ENCODE measurements at places on chromosomes 3 and 15.

- DNase-seq = no peak
Measured at GRCh38 chr3:140559546-140559945, 118.3 kb upstream of the TRIM42 start.

DNA sequence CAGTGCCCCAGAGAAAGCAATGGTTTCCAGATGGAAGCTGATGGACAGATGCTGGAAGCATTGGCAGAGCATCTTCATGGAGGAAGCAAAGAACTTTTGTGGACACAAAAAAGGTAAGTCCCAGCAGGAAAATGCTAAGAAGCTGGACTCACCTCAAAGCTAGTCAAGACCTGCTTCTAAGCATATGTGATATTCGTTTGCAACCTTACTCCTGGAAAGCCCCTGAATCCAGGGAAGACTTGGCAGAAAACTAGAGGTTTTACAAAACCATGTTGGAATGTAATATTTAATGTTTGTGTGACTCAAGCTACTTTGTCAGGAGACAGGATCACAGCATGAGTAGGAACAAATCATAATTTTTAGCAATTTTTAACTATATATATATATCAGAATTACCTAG, 288.2 kb downstream of the BCHE start:
- no peak for DNase-seq

DNA sequence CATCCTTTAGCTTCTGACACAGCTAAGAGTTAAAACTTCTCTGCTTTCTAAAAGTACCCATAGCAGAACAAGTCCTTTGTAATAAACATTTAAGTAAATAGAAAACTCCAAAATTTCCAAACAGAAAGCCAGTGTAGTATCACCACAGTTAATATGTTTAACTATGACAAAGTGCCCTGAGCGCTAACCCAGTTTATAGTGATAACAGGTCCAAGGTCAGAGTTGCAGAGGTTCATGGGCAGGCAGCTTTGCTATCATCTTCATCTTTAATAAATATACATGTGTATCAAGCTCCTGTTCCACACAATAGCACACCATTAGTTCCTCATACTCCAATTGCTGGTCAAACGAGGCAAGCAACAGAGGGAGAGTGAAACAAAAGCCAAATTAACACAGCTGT, 12.4 kb upstream of the TOP2B start:
- no peak for DNase-seq

GRCh38 chr3:128567705-128568356, 74.8 kb upstream of the GATA2 start:
- no peak for DNase-seq

GRCh38 chr3:38143511-38143910, 5.0 kb downstream of the MYD88 start:
- DNase-seq = no peak

GRCh38 chr3:124886168-124887056, 753 bp downstream of the ITGB5 start:
- DNase-seq = peak; percentile 54

DNA sequence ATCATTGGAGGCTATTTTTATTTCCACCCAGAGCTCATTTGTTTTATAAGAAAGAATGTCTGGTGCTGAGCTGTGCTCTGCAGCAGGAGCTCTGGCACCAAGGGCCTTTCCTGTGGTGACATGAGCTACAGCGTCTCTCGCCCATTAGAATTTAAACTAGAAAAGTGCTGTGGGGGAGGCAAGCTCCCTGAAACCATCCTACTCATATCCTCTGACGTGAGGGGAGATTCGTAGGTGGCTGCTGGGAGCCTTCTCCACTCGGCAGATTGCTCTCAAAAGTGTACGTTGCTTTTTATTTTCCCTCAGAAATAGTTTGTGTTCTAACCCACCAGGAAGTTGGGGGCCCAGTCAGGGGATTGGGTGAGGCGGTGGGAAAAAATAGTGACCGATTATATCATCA, 76.3 kb upstream of the ARHGEF3 start:
- DNase-seq = peak; percentile 74

GRCh38 chr3:29936054-29936453, 655.2 kb downstream of the RBMS3 start:
- DNase-seq = no peak

GRCh38 chr15:70576696-70577095, 186.7 kb downstream of the UACA start:
- DNase-seq = no peak

GRCh38 chr15:65311760-65312159, 7.3 kb downstream of the RNU5B-1 start:
- no peak for DNase-seq

DNA sequence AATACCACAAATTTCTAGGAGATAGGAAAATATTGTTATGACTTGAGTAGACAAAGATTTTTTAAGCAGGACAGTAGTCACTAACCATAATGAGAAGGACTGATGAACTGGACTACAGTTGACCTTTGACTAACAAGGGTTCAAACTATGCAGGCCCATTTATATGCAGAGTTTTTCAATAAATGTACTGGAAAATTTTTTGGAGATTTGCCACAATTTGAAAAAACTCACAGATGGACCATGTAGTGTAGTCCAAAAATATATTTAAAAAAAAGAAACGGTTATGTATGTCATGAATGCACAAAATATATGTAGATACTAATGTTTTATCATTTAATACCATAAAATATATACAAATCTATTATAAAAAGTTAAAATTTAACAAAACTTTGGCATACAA, 151.8 kb downstream of the LRRN1 start:
- no peak for DNase-seq

GRCh38 chr15:100529556-100529955, 806 bp upstream of the CERS3 start:
- no peak for DNase-seq
